Activated naive CD4-positive, alpha-beta T cell (primary cell): ENCODE measurements at places on chromosomes 16 and 17.

GRCh38 chr16:4911970-4912386 lies 25.0 kb downstream of the PPL start:
- no peak for DNase-seq

DNA sequence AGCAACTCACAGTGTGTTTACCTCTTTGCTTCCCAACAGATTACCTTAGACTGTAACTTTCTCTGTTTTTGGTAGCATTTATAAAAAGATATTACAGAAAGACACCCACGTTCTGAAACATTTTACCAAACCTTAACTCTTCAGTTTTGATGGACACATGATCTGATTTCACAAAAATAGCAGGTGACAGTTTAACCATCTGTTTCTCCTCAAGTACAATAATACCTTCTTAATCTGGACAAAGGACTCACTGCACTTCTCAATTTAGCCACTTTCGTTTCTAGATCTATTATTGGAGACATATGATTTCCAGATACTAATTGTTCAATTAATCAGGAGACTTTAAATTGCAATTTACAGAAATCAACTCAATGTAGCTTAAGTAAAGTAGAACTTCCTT lies 703.8 kb upstream of the KIF2B start:
- no peak for DNase-seq

DNA sequence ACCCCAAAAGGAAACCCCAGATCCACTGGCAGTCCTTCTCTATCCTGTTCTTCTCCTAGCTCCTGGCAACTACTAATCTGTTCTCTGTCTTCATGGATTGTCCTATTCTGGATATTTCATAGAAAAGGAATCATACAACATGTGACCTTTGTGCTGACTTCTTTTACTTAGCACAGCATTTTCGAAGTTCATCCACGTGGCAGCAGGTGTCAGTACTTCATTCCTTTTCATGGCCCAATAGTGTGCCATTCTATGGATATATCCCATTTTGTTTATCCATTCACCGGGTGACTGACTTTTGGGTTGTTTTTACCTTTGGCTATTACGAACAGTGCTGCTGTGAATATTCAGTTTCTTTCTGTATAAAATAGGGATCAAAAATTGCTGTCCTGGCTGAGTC lies 10.4 kb upstream of the FA2H start:
- no peak for DNase-seq

GRCh38 chr16:26963109-26963508 lies 103.6 kb upstream of the C16orf82 start:
- no peak for DNase-seq

GRCh38 chr16:48282636-48283263 lies 35.4 kb upstream of the ABCC11 start:
- DNase-seq = no peak

- no peak for DNase-seq
Observed at GRCh38 chr17:71850812-71851211, 270.0 kb upstream of the SOX9 start.

DNA sequence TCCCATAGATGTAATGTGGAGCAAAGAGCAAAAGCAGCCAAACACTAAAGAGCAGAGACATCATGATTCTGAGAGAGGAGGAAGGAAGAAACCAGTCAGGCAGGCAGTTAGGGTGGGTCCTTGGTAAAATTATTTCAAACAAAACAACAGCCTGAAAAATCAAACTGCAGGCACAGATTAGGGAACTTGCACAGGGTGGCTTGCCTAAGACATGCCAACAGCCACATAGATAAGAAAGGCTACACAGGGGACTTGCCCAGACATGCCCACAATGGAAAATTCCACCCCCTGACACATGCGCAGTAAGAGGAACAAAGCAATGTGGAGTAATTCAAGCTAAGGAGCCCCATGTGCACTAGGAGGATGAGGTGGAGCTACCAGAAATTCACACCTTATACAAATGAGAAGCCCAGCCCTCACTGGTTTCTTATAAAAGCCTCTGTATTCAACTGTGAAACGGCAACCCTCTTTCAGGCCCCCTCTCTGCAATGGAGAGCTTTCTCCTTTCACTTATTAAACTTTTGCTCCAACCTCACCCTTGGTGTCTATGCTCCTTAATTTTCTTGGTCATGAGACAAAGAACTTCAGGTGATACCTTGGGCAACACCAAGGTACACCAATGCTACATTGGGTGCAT lies 7.3 kb upstream of the GAS7 start:
- no peak for DNase-seq
